NCI-H1436 (cell line): ENCODE measurements at places on chromosomes 16 and 17.

GRCh38 chr17:57522042-57523005, 222.8 kb downstream of the CCDC182 start:
- DNase-seq, result peak; percentile 42

- no peak for DNase-seq
These were observed 19.9 kb downstream of the KDM8 start for GRCh38 chr16:27223226-27223610.

GRCh38 chr16:49471038-49471727, 97.6 kb downstream of the C16orf78 start:
- no peak for DNase-seq

DNA sequence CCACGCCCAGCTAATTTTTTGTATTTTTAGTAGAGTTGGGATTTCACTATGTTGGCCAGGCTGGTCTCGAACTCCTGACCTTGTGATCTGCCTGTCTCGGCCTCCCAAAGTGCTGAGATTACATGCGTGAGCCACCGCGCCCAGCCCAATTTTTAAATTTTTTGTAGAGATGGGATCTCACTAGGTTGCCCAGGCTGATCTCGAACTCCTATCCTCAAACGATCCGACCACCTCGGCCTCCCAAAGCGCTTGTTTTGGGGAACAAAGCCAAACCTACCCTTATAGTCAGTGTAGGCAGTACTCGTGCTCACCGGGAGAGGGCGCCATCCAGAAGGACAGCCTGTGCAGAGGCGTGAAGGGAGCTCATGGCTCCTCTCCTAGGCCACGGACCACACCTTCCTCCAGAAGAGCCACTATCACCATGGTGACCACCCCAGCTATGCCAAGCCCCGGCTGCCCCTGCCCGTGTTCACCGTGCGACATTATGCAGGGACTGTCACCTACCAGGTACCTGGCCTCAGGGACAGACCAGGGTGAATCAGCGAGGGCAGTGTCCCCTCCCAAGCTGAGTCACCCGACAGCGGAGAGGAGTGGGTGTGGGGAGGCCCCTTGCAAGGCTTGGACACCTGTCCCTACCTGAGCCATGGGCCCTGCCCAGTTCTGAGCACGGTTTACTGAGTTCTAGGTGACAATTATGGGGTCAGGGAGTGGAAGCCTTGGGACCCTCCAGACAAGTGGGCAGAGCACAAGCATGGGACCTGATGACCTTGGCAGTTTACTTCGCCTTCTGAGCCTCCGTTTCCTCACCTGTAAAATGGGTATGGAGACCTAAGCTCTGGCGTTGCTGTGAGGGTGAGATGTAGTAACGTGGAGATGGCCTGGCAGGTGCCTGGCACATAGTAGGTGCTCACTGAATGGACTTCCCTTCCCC, 13.7 kb downstream of the MYO15B start:
- DNase-seq, result peak; percentile 76

- no peak for DNase-seq
These were observed 2.7 kb downstream of the TBX6 start for GRCh38 chr16:30088832-30089624.

DNA sequence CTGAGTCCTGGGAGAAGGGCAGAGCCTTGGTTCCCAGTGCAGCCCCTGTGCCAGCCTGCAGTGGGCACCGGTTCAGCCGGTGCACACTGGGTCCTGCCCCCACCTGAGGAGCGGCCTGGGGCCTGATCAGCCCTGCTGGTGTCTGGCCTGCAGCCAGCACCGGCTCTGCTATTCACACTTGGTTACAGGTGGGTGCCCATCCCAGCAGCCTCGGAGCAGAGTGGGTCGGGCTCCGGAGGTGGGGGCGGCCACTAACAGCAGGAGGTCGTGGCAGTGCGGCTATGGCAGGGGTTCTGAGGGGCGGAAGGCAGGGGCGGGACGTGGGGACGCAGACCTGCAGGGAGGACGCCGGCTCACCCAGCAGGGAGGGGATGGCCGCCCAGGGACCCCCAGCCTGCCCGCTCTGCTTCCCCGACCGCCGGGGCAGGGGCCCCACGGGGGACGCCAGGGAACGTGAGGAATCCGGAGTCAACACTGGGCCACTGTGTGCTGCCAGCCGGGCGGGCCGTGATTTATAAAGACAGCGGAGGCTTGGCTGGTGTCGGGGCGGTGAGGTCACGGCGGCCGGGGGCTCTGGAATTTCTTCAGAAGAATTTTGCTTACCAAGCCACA, 20.3 kb downstream of the METRNL start:
- no peak for DNase-seq

- no peak for DNase-seq
These were observed 495 bp downstream of the PARN start for GRCh38 chr16:14629612-14629918.

DNA sequence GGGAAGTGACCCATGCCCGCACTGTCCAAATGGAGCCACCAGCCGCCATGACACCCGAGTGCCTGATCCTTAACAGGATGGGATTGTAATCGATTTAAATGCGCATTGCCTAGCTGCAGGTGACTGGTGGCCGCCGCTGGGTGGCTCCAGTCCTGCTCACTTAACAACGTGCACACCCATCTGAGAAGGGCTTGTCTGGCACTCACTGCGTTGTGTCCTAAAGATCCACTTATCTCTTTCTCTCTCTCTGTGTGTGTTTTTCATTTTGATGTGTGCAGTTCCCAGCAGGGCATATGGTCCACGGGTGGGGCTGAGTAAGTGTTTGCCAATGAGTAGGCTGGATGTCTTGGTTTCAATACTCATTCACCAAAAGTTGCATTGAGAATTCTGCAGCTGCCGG, 80.6 kb downstream of the IRF8 start:
- DNase-seq, result no peak

DNA sequence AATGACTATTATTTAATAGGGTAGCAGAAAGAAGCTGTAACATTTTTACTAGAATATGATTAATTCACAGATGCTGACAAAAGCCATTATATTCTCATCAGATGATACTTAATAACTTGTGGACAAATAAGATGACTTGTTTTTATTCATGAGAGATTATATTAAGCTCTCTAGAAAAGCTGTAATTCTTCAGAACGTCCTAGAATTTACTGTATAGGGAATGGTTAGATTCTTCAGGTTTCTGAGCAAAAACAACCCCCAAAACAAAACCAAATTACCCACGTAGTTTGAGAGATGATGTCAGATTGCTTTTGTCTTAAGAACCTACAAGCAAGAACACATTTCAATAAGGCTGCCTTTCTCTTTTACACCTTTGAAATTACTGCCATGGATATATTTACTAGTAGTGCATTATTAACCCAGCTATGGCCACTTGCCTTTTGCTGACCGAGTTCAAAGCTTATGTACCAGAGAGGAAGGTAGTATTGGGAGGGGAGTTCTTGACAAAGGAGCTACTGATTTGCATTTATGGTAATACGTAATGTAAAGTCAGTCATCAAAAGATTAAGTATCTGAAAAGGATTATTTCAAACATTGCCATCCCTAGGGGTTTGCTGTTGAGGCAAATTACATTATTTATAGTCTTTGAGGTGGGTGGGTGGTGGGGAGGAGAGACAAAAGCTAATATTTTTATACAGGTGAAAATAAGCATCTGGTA, 51.7 kb downstream of the NLK start:
- no peak for DNase-seq

DNA sequence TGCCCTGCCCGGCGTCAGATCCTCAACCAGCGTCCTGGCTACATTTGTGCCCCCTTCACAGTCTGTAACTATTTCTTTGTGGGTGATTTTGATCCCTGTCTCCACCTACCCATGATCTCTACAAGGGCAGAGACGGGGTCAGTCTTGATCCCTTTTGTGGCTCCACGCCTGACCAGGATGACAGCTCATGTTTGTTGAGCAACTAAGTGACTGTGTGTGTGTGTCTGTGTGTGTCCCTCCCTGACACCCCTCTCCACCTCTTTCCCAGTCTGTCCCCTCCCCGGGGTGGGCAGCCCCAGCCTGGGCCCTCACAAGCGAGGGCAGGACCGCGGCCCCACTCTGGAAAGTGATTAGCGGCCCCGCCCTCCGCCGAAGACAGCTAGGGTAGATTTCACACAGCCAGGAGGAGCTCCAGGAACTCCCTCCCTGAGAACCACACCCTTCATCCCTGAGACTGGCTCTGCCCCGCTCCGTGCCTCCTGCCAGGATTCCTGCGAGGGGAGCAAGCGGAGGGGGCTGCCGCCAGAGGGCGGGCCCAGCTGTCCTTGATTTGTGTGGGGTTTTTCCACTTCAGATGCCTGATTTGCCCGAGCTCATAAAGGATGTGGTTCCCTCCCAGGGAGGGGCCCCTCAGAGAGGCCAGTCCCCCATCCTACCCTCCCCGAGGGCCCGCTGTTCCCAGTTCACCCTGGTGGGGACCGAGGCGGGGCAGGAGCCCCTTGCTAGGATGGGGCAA, 5.3 kb upstream of the HS3ST6 start:
- DNase-seq, result peak; percentile 24

DNA sequence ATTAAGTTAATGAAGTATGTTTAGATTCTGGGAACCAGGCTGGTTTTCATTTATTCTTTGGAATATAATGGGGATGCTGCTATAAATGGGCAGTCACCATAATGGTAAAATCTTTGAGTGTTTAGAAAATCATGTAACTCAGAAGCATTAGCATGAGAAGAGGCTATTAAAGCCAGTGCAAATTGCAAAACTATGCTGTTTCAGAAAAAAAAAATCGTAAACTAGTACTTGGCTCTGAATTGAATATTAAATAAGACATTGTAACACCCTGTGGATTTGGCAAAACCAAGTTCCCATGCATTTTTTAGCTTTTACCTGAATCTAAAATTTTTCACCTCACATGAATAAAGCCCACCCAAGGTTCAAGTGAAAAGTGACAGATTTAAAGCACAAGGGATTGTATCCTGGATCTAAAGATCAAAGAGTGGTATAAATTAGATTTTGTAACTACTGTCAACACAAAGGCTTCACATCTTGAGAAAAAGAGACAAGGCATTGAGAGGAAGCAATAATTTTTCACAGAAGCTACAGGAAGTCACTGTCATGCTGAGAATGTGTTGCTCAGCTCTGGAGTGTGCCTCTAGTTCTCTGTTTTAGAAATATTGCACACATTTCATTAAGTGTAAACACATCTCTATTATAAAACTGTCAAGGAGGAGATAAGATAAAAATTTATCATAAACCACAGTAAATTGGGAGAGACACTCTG, 142.2 kb downstream of the ABCA8 start:
- no peak for DNase-seq

GRCh38 chr16:66462912-66463311, 35.8 kb downstream of the BEAN1 start:
- DNase-seq, result no peak

DNA sequence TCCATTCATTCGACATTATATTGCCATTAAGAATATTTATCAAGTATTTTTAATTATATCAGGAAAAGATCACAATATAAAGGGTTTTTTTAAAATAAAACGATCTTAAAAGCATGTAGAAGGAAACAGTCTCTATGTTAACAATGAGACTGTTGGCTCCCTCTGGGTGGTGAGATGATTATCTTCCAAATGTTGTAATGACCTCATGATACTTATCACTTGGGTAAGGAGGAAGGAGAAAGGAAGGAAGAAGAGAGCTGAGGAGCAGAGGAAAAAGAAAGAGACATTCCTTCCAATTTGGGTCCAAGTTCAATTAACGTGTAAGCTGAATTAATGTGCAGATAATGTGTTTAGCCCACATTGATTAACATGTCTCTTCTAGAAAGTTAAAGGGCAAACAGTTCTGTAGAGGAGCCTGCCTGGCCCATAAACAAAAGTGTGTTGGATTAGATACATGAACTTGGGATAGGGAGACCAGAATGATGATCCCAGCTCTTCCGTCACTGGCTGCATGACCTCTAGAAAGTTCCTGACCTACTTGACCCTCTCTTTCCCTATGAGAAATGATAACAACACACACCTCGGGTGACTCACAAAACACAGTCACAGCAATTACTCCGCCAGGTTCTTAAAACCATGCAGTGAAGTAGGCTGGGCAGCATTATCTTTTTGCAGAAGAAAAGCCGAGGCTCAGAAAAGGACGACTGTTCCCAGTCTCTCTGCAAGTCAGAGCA, 32.0 kb downstream of the PIMREG start:
- DNase-seq, result no peak

GRCh38 chr17:69350911-69351310, 24.0 kb upstream of the ABCA5 start:
- no peak for DNase-seq

GRCh38 chr17:77329741-77330531, 189.2 kb downstream of the SEC14L1 start:
- DNase-seq, result no peak

DNA sequence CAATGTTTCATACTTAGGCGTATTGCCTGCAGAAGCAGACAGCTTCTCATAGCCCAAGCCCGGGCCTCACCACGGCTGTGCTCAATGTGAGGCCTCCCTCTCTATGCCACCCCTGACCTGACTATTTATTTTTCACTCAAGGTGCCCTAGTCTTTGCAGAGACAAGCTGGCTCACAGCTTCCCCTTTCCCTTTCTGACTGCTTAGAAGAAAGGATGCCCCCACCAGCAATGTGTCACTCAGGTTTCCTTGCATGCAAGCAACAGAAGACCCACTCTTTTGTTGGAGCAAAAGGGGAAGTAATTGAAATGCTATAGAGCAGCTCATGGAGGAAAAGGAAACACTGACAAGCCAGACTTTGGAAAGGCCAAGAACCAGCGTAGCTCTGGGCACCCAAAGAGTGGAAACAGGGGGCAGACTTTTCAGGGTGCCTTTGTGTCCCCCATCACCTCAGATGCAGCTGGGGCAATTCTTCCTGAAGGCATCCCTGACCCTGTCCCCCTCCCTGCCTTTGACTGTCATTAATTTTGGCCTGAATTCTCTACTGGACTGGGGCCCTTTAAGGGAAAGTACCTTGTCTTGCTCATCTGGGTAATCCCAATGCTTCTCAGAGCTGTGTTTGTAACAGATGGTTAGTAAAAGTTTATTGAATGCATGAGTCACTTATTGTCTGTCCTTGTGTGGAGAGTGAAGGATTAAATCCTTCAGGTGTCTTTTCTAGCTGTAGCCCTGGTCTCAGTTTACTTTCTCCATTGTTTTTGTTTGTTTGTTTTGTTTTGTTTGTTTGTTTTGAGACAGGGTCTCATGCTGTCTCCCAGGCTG, 17.8 kb downstream of the RGS9 start:
- no peak for DNase-seq

GRCh38 chr17:73710095-73710592, 65.9 kb upstream of the SDK2 start:
- DNase-seq, result peak; percentile 54

DNA sequence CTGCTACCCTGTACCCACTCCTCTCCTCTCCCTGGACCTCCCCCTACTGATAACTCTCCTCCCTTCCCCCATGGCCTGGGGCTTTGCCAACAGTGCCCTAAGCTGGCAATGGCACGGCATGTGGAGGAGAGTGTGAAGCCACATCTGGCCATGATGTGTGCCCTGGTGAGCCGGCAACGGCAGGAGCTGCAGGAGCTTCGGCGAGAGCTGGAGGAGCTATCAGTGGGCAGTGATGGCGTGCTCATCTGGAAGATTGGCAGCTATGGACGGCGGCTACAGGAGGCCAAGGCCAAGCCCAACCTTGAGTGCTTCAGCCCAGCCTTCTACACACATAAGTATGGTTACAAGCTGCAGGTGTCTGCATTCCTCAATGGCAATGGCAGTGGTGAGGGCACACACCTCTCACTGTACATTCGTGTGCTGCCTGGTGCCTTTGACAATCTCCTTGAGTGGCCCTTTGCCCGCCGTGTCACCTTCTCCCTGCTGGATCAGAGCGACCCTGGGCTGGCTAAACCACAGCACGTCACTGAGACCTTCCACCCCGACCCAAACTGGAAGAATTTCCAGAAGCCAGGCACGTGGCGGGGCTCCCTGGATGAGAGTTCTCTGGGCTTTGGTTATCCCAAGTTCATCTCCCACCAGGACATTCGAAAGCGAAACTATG, 5.2 kb downstream of the TRAF4 start:
- DNase-seq, result no peak

GRCh38 chr16:6682142-6682811, 650.4 kb upstream of the RBFOX1 start:
- no peak for DNase-seq

GRCh38 chr16:74899816-74900215, 85.1 kb downstream of the WDR59 start:
- no peak for DNase-seq
